ENCODE measurements at places on chromosomes 1 and 21.

- no peak for DNase-seq
Observed at GRCh38 chr21:43908167-43908566, 43.1 kb downstream of the AGPAT3 start.

DNA sequence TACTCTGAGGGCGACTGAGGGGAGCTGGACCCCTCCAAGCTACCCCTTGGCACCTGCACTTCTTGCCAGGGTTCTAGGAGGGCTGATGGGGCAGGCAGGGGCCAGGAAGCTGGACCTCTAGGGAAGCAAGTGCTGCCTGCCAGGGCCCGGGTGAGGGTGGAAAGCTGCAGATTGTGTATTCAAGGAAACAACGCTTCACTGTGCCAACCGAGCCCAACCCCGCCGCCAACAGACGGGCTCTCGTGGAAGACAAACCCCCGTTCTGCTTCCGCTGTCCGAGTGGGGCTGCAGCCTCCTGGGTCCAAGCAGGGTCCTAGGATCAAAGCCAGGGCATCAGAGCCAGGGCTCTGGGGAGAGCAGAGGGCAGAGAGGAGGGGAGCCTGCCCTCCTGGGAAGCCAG, 3.2 kb downstream of the EFHD2 start:
- DNase-seq: peak; percentile 36

DNA sequence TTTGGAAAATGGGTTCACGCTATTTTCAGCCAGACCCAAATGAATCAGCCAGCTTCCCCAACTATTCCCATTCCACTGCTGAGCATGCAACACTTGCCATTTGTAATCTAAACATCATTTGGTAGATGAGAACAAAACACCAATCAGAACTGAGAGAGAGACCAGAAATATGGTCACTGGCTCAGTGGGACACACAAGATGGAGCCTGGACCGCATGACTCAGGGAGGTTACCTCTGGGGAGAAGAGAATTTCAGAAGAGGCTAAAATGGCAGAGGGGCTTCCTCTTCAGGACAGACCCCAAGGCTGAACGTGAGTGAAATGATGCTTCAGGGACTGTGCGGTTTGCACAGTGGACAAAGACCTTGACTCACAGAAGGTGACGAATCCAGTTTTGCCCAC, 126.6 kb downstream of the URB2 start:
- DNase-seq: no peak

DNA sequence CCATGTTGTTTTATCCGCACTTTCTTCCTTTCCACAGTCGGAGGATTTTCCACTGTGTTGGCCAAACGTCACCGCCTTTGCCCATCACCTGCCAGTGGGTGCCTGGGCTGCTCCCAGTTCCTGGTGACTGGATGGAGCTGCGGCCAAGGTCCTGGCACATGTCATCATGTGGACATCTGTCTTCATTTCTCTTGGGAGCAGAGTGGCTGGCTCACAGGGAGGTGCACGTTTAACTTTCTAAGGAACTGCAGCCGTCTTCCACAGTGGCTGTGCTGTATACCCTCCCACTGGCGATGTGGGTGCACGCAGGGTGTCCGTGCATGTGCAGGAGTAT, 19.5 kb upstream of the RNF223 start:
- no peak for DNase-seq

Data from prostate gland (tissue), 2 donors.